Endothelial cell (in vitro differentiated cells): ENCODE measurements at places on chromosomes 3 and 15.

DNA sequence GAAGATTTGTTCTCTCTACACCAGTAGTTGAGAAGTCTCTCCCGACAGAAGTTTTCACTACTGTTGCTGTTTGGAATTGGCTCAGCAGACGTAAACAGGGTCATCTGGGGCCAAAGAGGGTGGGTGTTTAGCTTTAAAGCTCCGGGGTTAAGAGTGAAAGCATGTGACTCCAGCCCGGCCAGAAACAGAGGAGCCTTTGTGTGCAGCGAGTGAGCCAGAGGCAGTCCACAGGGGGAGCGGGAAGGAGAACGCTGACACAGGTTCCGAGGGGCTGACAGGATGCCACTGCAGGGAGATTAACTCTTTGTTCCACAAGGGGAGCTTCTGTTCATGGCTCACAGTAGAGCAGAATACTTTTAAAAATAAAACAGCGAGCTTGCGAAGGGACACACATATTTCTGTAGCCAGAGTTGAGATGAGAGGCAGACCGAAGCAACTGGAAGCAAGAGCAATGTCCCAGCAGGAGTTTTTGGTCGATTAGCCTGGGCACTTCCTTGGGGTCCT, 26.9 kb downstream of the BMF start:
- DNase-seq = peak; percentile 75

DNA sequence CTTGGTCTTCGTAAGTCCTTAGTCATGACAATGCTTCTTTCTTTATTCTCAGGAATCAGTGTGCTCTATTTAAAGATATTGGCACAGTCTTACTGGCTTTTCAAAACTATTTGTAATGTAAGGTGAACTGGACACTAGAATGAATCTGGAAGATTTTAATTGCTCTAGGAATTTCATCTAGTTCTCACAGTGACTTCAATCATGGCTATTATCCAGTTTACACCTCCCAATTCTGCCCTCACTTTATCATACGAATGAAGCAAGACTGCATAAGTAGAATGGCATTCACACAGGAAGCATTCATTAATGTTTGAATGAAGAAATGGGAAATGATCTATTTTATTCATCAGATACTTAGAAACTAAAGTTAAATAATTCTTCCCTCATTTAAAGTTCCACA, 26.7 kb upstream of the DRD3 start:
- no peak for DNase-seq

DNA sequence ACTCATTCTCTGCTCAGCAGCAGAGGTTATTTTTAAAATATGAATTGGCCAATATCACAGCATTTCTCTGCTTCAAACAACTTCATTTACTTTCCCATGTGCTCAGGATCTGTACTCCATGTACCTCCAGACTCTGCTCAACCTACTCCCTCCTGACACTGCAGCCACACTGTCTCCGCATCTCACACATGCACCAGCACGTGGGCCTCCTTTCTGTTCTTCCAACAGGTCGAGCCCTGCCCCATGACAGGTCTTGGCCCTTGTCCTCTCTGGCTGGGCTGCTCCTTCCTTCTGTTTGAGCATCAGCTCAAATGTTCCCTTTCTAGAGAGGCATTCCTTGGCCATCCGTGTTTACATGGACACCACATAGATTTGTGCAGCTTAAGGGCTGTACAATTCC, 195.7 kb downstream of the EBLN2 start:
- no peak for DNase-seq

DNA sequence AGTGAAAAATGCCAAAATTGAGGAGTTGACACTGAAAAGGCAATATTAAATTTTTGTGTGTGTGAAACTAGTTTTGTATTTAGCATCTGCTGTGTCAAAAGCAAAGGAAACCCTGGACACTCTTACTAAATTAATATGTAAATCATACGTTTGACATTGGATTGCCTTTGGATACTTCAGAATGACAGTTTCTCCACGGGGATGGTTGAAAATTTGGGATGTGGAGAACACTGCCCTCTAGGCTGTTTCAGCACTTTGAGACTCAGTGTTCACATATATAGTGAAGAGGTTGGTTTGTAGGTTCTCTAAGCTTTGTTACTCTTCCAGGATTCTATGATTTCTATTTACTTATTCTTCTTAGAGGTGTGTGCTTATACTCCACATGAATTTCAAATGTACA, 3.0 kb downstream of the ROBO2 start:
- DNase-seq = no peak

- no peak for DNase-seq
These were observed 133.7 kb downstream of the FOXB1 start for GRCh38 chr15:60137711-60138396.

DNA sequence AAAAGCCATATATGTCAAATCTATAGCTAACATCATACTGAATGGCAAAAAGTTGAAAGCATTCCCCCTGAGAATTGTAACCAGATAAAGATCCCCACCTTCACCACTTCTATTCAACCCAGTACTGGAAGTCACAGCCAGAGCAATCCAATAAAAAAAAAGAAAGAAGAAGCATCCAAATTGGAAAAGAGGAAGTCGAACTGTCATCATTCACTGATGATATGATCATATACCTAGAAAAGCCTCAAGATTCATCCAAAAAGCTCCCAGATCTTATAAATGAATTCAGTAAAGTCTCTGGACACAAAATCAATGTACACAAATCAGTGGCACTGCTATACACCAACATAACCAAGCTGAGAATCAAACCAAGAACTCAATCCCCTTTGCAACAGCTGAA, 97.4 kb downstream of the CBLB start:
- DNase-seq = no peak

DNA sequence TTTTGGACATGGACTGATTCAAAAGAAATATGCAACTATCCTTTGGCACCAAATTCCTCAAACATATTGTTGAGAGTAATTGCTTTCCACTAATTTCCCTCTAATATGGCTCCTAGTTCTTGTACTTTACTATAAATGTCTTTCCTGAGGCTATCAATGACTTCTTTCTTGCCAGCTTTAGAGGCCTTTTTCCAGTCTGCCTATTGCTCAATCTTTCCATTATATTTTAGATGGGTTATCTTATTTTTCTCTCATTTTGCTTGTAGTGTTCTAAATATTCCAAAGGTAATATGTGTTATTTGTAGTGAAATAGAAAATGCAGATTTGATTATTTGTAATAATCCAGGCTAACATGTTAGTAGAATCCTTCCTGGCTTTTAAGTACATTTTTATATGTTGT, 11.5 kb upstream of the TEX9 start:
- no peak for DNase-seq

DNA sequence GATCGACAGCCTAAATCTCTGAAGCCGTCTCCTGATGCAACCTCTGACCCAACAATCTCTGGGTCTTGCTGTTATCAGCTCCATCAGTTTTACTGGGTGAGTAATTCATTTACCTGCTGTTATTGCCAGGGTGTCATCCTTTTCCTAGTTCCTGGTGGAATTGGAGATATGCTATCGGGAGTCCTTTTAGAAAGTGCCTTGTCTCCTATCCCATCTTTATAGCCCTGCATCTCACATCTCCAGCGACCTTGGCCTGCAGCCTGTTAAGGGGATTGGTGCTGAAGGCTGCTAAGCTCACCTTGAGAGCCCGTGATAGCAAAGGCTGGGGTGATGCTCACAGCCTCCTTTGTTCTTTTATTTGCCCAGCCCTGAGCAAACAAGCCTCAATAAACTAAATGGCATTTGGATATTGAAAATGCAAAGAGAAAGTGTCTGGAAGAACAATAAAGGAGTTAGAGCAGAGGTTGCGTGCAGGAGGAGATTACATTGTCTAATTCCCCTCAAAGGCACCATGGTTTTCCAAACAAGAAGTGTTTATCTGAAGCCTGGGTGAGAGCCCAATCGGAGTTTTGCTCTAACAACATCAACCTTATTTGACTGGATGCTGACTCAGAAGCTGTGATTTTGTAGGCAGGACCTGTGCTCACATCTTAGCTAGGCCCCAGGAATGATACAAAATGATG, 101.8 kb downstream of the RPLP1 start:
- no peak for DNase-seq

- no peak for DNase-seq
These were observed 142.0 kb upstream of the PDZRN3 start for GRCh38 chr3:73766599-73767381.

DNA sequence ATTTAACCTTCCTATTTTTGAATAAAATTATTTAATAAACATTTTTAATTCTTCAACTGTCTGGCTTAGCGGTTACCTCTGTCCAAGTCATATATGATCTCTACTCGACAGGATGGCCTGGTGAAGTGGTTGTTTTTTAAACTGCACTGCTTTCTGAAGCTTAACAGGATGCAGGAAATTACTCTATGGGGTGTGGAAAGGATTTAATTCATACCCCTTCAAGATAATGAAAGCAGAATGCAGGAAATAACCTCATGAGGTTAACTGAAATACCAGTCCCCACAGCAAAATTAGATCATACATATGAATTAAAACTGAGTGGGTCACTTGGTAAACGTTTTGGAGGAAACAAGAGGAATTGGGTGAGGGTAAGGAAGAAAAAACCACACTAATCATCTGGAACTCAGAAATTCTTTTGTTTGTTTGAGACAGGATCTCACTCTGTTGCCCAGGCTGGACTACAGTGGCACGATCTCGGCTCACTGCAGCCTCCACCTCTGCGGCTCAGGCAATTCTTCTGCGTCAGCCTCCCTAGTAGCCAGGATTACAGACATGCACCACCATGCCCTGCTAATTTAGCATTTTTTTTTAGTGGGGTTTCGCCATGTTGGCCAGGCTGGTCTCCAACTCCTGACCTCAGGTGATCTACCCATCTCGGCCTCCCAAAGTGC, 50.1 kb downstream of the LYSMD4 start:
- DNase-seq = no peak

DNA sequence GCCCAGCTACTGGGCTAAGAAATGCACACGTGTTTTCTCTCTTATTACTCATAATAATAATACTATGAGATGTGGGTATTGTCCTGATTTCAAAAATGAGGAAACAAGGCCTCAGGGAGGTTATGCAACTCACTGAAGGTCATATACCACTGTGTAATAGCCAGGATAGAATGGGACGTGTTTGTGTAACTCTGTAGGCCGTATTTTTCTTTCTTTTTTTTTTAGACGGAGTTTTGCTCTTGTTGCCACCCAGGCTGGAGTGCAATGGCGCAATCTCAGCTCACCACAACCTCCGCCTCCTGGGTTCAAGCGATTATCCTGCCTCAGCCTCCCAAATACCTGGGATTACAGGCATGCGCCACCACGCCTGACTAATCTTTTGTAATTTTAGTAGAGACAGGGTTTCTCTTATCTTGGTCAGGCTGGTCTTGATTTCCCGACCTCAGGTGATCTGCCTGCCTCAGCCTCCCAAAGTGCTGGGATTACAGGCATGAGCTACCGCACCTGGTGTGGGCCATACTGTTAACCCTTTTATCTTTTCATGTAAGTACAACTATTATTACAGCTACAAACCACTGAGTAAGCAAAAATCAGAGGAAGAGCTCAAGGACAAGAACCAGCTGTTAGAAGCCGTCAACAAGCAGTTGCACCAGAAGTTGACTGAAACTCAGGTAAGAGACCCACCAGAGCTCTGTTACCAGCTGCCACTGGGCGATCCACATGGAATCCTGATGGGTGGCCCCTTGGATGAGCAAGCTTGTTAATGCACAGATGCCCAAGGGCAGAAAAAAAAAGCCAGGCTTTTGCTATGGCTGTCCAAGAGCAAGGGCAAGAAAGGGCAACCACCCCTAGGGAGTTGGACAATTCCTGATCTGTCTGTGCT, 6.7 kb downstream of the KNSTRN start:
- no peak for DNase-seq

- no peak for DNase-seq
These were observed 17.8 kb downstream of the ITGA11 start for GRCh38 chr15:68414206-68414555.

DNA sequence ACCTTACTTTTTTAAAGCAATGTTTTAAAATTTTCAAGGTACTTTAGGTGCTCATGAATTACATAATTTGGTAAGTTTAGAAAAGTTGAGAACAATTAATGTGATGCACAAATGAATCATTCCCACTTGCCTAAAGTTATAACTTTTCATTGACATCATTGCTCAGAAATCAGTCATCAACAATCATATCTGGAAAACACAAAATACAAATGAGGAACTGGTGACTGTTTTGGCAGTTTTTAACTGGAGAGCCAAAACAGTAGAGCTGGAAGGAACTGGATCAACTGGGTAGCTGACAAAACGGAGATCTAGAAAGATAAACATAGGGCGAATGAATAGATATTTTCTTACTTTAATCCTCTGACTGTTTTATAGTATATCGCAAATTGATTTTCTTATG, 767.1 kb downstream of the IGSF11 start:
- no peak for DNase-seq

GRCh38 chr3:106125321-106125720, 256.5 kb upstream of the CBLB start:
- no peak for DNase-seq

DNA sequence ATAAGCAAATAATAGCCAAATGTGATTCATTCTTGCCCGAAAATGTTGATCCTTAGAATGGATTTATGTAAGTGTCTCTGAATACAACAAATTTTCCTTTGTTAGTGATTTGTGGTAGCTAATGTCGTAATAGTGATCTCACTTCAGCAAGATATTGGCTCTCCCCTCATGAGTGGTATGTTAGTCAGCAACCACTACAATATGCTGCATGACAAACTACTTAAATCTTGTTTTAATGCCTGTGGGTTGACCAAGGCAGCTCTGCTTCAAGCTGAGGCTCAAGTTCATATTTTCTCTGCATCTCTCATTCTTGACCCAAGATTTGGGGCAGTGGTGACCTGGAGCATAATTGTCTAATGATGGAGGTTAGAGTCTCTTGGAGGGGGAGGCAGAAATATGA, 49.8 kb upstream of the GALNT15 start:
- DNase-seq = no peak

- no peak for DNase-seq
These were observed 257.4 kb upstream of the IL12A start for GRCh38 chr3:159731254-159731653.

GRCh38 chr3:36305929-36306520, 74.3 kb upstream of the STAC start:
- no peak for DNase-seq

GRCh38 chr3:79015854-79016253, 751.9 kb downstream of the ROBO1 start:
- DNase-seq = no peak

GRCh38 chr3:9732080-9732739, 675 bp downstream of the BRPF1 start:
- peak; percentile 57 for DNase-seq

DNA sequence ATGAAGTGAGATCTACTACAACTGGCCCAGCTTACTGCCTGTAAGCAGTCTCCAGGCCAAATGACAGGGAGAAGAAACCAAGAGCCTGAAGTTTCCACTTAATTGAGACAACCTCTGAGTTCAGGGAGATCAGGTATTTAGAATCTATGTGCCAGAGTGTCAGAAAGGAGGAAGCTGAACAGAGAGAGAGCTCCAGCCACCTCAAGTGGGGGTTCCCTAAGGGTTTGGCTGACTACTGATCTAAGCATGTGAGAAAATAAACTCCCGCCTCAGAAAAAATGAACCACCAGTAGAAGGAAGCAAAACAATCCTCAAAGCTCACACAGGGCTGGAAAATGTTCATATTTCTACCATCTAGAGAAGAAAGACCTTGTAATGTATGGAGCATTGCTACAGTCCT, 25.0 kb downstream of the ADAM10 start:
- DNase-seq = no peak

- no peak for DNase-seq
These were observed 28.2 kb downstream of the C3orf62 start for GRCh38 chr3:49248840-49249227.

GRCh38 chr3:12234192-12234591, 54.7 kb upstream of the PPARG start:
- no peak for DNase-seq

GRCh38 chr3:167051421-167051820, 328.7 kb downstream of the ZBBX start:
- no peak for DNase-seq

GRCh38 chr3:129745253-129745652, 138.8 kb upstream of the PLXND1 start:
- no peak for DNase-seq

GRCh38 chr3:79019137-79019923, 748.5 kb downstream of the ROBO1 start:
- DNase-seq = peak; percentile 70
